Activated T-helper 9 cell treated with anti-CD3 and anti-CD28 coated beads, Interleukin-2, amount 50 U/mL, for 16 hours (primary cell): ENCODE measurements at places on chromosomes 2 and 18.

DNA sequence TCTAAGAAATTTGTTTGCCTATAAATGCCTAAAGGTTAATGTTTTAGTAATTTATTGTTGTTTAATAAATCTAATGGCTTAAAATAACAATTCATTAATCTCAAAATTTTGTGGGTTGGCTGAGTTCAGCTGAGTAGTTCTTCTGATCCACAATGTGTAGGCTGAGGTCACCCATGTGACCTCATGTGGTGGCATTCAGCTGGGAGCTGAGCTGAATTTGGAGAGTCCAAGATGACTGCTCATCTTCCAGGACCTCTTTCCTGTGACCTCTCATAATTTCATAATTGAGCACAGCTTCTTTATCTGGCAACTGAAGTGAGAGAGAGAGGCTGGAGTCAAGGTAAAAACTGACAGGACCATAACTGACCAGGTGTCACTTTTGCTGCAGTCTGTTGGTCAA lies 132.4 kb downstream of the TXNL1 start:
- DNase-seq: no peak

DNA sequence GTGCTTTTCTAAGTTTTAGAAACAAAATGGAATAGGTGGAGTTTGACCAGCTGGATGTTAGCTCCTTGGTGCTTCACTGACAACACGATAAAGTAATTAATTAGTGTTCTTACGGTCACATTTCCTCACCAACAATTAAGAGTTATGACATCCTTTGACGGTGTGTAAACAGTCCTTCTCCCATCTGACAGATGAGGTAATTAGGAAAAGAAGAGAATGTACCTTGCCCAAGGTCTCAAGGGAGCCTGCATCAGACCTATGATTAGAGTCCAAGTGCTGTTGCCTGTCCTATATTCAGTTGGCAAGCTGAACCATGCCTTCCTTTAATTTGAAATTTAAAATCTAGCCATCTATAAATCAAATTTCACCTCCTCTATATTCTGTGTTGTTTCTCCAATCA lies 48.3 kb upstream of the STK17B start:
- DNase-seq: no peak

GRCh38 chr2:53498210-53498609 lies 269.4 kb upstream of the CHAC2 start:
- DNase-seq: no peak

DNA sequence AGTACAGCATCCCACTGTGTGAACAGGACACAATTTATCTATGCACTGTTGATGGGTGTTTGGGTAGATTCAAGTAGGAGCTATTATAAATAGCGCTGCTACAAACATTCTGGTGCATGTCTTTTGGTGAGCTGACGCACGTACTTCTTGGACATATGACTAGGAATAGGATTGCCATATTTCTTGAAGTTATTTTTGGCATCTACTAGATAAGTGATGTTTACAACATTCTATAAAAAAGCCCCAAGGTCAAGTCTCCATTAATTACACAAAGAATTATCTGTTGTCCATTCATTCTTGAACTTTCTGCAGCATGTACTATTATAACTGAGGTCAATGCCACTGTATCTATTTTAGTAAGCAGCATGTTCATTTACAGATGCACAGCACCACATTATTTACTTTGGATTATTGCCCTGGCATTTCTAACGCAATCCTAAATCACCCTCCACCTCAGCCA lies 225.5 kb upstream of the TMEM200C start:
- DNase-seq: no peak

- DNase-seq: no peak
Observed at GRCh38 chr2:221448844-221449390, 123.2 kb downstream of the EPHA4 start.

- no peak for DNase-seq
Observed at GRCh38 chr2:19894134-19894792, 7.5 kb downstream of the TTC32 start.

- no peak for DNase-seq
Observed at GRCh38 chr2:146997945-146998344, 846.9 kb upstream of the ACVR2A start.

DNA sequence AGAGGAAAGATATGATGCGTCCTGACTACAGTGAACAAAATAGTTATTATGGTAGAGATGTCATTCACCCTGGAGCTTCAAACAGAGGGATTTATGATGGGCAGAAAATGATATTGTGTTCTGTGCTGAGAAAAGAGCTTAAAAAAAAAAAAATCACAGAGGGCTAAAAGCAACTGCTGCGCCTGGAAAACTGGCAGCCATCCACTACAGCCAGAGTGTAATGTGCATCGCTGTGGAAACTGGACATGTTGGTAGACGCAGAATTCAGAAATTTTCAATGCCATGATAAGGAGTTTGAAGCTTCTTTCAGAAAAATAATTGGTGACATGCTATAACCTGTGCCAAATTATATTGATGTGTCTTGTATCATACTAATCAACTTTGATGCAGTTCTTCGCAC lies 122.9 kb upstream of the SOX11 start:
- DNase-seq: no peak

GRCh38 chr2:61887717-61888266 lies 664 bp downstream of the CCT4 start:
- DNase-seq: no peak

DNA sequence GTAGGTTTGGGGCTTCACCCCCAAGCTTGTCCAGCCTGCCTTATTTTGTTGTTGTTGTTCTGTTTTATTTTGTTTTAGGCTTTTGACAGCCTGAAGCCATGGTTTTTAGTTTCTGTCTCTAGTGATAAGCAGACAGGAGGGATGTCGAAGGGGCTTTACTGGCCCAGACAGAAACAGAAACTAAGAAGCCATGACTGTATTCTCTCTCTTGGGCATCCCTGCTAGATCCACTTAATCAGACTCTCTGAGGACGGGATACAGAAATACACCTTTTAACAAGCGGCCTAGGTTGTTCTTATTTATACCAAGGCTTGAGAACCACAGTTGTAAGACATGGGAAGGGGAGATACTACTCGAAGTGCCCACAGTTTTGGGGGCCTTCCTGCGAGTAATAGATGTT lies 330.9 kb downstream of the SLC8A1 start:
- no peak for DNase-seq

- DNase-seq: no peak
Observed at GRCh38 chr2:58429014-58429875, 188.1 kb upstream of the FANCL start.

GRCh38 chr2:102585847-102586404 lies 33.4 kb upstream of the SLC9A2 start:
- no peak for DNase-seq

DNA sequence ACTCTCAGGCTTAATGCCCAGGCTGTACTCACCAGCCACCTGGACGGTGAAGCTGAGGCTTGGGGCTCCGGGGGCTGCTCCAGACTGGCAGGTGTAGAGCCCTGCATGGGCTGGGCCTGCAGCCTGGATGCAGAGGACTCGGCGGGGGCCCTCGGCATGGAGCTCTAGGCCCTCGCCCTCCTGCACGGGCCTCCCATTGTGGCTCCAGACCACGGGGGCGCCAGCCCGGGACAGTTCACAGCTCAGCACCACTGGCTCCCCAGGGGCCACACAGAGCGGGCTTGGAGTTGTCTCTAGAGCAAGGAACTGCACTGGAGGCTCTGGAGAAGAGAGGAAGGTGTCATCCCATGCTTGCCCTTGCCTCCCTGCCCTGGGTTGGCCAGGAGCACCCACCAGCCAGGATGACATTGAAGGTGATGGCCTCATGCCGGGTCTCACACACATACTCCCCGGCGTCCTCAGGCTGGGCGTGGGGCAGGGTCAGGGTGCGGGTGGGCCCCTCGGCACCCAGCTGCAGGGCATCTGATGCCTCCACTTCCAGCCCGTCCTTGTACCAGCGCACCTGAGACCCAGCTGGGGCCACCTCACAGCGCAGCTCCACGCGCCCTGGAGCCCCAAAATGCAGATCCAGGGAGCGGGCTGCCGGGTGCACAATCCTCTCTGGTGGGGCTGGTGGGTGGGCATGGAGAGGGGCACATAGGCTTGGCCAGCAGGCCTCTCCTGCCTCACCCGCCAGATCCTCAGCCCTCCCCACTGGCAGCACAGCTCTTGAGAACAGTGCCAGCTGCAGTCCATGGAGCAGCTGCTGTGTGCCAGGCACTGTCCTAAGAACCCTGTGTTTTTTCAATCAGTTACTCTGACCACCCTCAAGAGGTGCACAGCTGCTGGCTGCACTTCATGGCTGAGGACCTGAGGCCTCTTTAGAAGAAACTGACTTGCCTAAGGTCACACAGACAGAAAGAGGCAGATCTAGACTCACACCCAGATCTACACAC lies 13.3 kb downstream of the OBSL1 start:
- no peak for DNase-seq

- no peak for DNase-seq
Observed at GRCh38 chr2:74149570-74150319, 2.0 kb upstream of the BOLA3 start.

DNA sequence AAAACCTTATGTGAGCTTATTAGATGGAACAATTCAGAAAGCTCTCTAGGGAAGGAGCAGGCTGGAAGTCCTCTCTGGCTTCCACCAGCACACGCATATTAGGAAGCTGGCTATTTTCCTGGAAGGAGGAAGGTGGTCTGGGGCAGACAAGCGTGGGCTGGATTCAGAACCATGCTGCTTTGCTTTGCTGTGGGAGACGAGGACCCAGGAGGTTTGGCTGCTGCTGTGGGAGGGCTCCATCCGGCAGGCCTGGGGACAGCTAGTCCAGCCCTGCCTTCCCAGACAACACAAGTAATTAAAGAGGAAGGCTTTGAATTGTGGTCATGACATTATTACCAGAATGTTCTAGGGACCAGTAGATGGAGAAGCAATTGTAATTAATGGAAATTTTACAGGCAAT lies 238.8 kb upstream of the MYT1L start:
- no peak for DNase-seq

GRCh38 chr2:29372185-29372584 lies 257.0 kb downstream of the CLIP4 start:
- no peak for DNase-seq

DNA sequence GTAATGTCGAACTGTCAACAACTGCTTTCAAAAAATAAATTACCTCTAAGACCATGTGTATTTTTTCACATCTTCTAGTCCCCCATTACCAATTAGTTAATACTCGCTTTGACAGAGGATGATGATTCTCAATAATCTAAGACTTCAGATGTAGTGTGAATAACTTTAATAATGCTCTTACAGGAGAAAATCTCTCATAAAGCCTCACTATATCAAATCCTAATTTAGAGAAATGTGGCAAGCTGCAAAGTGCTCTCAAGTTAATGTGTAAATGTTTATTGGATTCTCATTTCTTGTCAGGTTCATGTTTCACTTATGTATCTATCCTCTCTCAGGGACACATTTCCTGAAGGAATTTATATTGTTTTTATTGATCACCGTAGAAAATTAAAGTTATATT lies 223.9 kb downstream of the CDH7 start:
- DNase-seq: no peak

DNA sequence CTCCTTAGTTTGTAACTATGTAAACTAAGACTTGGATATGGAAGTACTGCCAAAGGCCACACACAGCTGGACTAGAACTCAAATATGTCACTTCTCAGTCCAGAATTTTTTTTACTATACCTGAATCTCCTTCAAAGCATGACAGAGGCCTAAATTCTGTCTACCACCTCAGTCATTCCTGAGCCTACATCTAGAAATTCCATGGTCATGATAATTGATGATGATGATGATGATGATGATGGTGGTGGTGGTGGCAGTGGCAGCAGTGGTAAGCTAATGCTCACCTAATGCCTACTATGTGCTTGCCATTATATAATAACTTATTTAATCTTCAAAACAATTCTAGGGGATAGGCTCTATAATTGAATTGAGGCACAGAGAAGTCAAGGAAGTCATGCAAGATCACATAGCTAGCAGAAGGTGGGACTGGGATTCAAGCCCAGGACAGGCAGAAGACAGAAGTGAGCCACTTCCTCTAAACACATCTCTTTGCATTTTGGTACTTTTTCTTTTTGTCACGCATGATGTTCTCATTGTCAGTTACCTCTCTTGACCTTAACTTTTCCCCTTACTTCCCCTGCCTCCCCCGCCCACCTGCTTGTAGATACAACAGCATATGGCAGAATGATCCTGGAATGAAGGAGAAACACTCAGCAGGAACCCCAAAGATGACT lies 539.3 kb downstream of the TNS1 start:
- DNase-seq: no peak

DNA sequence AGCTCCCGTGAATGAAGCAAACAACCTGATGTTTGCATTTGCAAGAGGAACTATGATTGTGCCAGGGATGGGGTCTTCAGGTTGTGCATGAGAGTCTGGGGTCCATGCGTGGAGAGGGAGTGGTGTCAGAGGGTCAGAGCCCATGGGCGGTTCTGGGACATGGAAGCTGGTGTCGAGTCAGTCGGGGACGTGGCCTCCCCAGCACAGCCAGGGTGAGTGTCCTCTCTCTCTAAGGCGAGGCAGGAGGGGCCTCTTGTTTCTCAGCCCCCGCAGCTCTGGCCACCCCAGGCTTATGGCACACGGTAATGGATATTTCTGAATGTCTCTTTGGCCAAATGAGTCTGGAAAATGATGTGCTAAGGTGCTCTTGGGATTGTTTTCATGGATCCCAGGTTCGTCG lies 118.6 kb downstream of the RTP5 start:
- no peak for DNase-seq

DNA sequence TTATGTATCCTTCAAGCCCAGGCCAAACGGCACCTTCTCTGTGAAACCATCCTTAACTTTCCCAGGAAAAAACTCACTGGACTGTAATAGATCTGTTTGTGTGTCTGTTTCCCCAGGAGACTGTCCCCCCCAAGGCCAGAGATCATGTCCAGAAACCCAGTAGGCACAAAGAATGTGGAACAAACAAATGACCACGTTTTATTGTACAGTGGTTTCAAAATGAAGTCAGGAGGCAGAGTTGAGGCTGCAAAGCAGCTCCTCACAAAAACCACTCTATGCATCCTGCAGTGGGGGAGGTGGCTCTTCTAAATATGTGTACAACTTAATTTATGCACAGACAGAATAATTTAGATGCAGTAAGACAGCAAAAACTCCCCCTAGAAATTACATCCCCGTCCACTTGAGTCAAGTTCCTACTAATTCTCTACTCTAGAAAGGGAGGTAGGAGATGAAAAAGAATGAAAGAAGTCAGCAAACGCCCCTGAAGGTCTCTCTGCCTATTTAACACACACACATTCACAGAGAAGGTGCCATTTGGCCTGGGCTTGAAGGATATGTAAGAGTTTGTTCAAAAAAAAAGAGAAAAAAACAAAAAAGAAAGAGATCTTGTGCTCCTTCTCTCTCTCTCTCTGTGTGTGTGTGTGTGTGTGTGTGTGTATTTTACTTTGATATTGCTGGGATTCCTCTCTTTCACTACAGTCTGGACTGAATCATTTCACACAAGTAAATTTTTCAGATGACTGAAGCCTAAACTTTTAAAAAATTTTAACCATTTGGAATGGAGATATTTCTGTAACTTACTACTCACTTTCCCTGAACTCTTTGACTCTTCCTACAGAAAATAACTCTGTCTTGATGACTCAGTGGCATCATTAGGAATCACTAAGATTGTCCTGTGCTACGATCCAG lies 19.5 kb downstream of the BCL2 start:
- DNase-seq: no peak

GRCh38 chr2:149001496-149001895 lies 37.0 kb upstream of the LYPD6B start:
- DNase-seq: no peak
